NCI-H774 (cell line): ENCODE measurements at places on chromosomes 5 and 9.

GRCh38 chr9:83291196-83291595, 228.3 kb upstream of the RASEF start:
- no peak for DNase-seq

DNA sequence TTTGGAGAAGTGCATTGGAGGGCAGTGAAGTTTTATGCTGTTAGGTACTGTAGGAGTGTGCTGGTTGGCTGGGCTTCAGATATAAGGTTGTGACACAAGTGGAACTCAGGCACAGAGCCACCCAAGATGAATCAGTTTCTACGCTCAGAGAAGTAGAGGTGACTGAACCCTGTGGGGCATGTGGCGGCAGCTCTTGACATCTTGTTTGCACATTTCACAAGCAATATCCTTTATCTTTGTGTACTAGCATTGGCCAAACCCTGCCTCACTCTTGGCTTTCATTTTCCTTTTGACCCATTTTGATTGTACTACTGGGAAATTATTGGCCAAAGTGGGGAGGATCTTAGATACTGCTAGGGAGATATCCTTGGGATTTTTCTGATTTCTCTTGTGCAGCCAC, 110.0 kb downstream of the PSAT1 start:
- DNase-seq = no peak

GRCh38 chr5:97618721-97619120, 435.7 kb upstream of the RIOK2 start:
- DNase-seq = no peak

DNA sequence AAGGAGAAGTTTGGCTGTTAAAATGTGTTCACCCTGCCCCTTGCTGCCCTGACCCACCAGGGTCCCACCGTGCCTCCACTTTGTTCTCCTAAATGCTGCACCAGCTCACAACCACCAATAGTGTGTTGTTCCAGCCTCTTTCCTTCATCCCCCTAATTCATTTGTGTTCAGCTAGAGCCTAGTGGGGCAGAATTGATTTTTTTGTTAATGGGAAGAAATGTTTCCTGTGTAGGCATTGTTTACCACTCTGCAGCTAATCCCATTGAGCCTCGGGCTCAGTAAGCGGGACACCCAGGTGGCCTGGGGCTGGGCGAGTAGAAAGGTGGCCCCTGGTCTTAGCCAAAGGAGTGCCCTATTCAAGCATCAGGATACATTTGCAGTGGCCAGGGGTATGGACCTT, 127.6 kb downstream of the MVB12B start:
- DNase-seq = no peak

DNA sequence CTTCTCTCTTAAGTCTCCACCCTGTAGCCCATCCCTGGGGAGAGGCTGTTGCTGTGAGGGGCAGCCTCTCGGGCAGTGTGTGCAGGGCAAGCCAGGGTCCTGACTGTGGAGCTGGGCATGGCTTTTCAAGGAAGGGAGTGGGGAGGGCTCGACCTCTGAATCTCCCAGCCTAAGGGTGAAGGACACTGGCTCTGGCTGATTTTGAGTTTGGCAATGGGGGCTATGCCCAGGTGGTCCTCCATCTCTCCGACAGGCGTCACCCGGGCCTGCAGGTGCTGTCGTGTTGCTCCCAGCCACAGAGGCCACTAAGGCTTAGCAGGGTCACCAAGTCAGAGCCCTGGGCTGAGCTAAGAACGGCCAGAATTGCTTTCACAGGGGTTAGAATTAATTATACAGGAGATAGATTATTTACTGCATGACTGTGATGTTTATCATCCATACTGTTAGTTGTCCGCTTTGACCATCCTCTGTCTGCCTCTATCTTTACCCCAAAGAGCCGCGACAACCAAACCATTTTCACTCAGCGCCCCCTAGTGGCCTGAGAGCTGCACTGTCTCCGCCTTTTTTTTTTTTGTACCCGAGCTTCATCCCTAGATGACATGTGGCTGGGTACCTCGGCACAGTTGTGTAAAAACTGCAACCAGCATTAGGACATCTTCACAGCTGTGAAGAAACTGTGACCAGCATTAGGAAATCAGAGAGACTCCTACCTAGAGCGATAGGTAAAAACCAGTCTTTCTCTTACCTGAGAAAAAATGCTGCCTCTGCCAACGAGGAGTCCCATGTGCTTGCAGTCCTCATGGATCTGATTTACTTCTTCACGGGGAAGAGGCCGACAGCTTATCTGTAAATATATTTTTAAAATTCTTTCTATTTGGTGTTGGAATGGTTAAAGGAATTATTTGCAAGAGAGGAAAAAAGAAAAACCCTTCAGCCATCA, 44.5 kb downstream of the AGXT2 start:
- DNase-seq = peak; percentile 54
